Colonic mucosa (tissue), 4 donors: ENCODE measurements at places on chromosomes 5 and 9. TPM values are rescaled to one million over a fixed set of nuclear protein-coding genes. Genes with fewer than 3 reads are reported as not detected.

The FOXD4L3 gene
- total RNA-seq: not detected

The LCN15 gene
- total RNA-seq: not detected

DNA sequence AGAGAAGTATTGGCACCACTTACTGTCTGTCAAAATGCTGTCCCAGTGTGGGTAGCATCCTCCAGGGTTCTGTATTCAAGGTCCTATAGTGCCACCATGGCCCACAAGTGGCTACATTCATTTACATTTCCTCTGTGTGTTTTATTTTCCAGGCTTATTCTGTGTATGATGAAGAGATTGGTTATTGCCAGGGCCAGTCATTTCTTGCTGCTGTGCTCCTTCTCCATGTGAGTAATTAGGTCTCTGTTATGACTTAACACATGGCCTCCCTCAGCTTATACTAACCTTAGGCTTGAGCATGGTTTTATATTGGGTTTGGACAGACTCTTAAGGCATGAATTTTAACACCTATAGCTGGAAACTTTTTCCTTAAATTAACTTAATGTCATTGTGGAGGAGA lies 36.7 kb downstream of the GPR21 start:
- H3K4me1 ChIP-seq: no peaks in the 10 kb centered on the region
- no peak for DNase-seq
- H3K27me3 ChIP-seq: no peaks in the 10 kb centered on the region

The SPATA6L gene
- 5.0 TPM for total RNA-seq

DNA sequence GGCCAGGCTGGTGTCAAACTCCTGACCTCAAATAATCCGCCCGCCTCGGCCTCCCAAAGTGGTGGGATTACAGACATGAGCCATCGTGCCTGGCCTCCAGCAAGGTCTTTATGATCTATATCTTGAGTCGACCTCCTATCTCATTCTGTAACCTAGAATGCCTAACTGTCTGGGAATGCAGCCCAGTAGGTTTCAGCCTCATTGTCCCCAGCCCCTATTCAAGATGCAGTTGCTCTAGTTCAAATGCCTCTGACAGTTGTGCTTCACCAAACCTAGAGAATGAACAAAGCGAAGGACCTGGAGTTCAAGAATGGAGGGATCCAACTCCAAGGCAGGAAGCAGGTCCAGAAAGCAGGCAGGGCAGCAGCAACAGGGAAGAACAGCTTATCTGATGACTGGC lies 30.8 kb downstream of the GLRX start:
- no peaks in the 10 kb centered on the region for H3K27me3 ChIP-seq
- H3K4me3 ChIP-seq: no peak overlapping the region
- H3K27ac ChIP-seq: no peak overlapping the region
- H3K4me1 ChIP-seq: no peaks in the 10 kb centered on the region

DNA sequence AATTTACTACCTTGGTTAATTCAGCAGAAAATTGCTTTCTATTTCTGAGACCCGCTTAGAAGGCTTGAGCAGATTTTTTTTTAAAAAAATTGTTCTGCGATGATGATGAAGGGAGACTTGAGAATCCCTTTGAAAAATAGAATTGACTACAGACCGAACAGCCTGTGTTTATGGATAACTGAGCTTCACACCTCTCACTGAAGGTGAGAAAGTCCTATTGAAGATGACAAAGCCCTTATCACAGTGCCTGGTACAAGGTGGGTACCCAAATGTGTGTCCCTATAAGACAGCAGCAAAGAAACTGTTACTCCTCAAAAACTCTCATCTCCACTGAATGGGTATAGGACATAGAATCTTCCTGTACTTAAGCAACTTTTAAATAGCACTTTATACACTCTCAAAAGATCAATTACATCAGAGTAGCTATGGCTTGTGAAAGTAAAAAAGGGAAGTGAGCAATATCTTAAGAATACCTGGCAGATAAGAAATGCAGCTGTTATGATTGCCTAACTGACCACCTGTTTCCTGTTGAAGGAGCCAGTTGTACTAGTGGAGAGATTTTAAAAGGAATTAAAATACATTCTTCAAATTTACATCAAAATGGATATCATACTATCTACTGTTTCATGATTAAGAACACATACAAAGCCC lies 419.7 kb downstream of the CHSY3 start:
- no peak overlapping the region for H3K4me3 ChIP-seq
- no peaks in the 10 kb centered on the region for H3K4me1 ChIP-seq
- DNase-seq: no peak
- no peaks in the 10 kb centered on the region for H3K27me3 ChIP-seq

The SLC25A2 gene
- 1.1 TPM for total RNA-seq

GRCh38 chr9:3828495-3828894 lies 302.7 kb upstream of the RFX3 start:
- H3K36me3 ChIP-seq: no peaks in the 10 kb centered on the region
- H3K27ac ChIP-seq: no peak overlapping the region
- no peaks in the 10 kb centered on the region for H3K4me1 ChIP-seq
- no peak for DNase-seq
- H3K4me3 ChIP-seq: no peak overlapping the region

The LIX1 gene
- total RNA-seq: not detected

GRCh38 chr5:122999947-123000563 lies 36.5 kb downstream of the PPIC start:
- H3K36me3 ChIP-seq: no peaks in the 10 kb centered on the region
- no peak overlapping the region for H3K4me3 ChIP-seq
- H3K27me3 ChIP-seq: no peaks in the 10 kb centered on the region
- no peaks in the 10 kb centered on the region for H3K4me1 ChIP-seq
- DNase-seq: peak; percentile 18

GRCh38 chr5:132023258-132024116 lies 12.0 kb upstream of the ACSL6 start:
- H3K4me3 ChIP-seq: no peak overlapping the region
- no peak overlapping the region for H3K27ac ChIP-seq
- H3K27me3 ChIP-seq: no peaks in the 10 kb centered on the region
- H3K4me1 ChIP-seq: no peaks in the 10 kb centered on the region
- no peaks in the 10 kb centered on the region for H3K36me3 ChIP-seq

DNA sequence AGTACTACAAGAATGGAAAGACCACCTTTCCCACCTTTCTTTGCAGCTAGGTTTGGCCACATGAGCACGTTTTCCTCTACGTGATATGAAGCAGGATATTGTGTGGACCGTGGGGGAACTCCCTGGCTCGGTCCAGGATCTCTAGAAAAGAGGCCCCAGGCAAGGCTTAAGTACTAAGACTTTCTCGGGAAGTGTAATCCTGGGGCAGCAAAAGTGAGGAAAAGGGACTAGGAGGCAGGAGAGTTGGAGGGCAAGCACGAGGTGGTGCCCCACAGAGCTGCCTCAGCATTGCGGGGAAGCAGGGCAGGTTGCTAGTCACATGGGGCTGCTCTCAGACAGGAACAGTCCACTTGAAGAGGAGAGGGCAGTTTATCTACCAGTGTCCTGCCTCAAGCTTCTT lies 235.1 kb downstream of the GADD45G start:
- DNase-seq: no peak
- H3K4me1 ChIP-seq: peaks cover 14% of the 10 kb centered on the region
- H3K4me3 ChIP-seq: no peak overlapping the region
- no peaks in the 10 kb centered on the region for H3K27me3 ChIP-seq

The ANKRA2 gene
- total RNA-seq: 17.5 TPM

The PCDHB5 gene
- total RNA-seq: 0.10 TPM

- DNase-seq: no peak
- no peaks in the 10 kb centered on the region for H3K4me1 ChIP-seq
- H3K4me3 ChIP-seq: no peak overlapping the region
- H3K27me3 ChIP-seq: no peaks in the 10 kb centered on the region
Observed at GRCh38 chr9:33718987-33719386, 76.4 kb upstream of the PRSS3 start.

- H3K36me3 ChIP-seq: no peaks in the 10 kb centered on the region
- peak overlapping the region; percentile 96 for H3K4me3 ChIP-seq
- H3K4me1 ChIP-seq: peaks cover 16% of the 10 kb centered on the region
- DNase-seq: peak; percentile 53
- H3K27me3 ChIP-seq: no peaks in the 10 kb centered on the region
- H3K27ac ChIP-seq: peak overlapping the region; percentile 68
Observed at GRCh38 chr5:74767579-74767913, 497 bp downstream of the NSA2 start.
